ENCODE measurements at places on chromosomes 4 and X.

- no peak for DNase-seq
Measured at GRCh38 chr4:55808186-55808585, 11.4 kb upstream of the EXOC1L start.

GRCh38 chrX:23732704-23733103 is 10.4 kb downstream of the ACOT9 start:
- DNase-seq, result no peak

DNA sequence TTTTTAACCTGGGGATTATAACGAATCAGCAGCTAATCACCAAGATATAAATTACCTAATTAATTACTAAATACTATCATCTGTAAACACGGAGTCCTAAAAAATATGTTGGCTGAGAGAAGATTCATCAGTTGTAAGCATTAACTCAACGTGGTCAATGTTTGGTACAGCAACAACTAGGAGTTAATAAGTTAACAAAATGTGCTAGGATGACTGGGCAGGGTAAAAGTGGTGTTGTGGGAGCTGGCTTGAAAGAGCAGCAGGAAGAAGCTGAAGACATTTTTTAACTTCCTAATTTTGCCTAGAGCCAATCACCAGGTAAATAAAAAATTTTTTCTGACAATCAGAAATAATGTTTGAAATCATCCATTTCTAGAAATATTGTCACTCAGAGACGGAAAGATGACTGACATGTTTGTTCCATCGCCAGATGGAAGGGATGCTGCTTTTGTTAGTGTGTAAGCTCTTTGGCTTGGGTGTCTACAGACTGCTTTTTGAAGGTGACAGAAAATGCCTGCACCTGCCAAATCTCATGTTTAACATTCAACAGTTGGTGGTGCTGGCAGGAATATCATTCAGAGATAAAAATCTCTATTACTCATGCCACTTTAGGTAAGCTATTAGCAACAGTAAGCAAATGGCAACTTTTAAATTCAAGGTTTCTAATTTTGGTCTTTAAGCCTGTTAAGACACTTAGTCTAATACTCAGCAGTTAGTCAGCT is 1126.9 kb downstream of the STPG2 start:
- DNase-seq, result no peak

- peak; percentile 65 for DNase-seq
Measured at GRCh38 chrX:135345107-135345589, 35.9 kb downstream of the ETDC start.

- no peak for DNase-seq
Measured at GRCh38 chr4:48420144-48420543, 63.0 kb upstream of the SLC10A4 start.

DNA sequence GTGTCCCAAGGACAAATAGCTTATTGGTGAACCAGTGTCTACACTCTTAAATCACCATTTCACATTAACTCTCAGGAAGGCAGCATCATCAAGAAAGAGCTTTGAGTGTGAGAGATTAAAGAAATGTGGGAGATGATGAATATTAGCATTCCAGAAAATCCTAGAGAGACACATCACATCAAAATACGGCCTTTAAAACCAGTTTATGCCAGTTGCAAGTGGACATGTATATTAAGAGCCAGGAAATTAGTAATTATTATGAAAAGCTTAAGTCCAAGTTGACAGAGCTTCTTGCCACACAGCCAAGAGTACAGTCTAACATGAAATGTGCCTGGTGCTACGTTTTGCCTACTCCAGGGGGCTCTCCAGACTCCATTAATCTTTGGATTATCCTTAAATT is 503.0 kb upstream of the BOD1L1 start:
- DNase-seq, result peak; percentile 12

- DNase-seq, result no peak
Measured at GRCh38 chr4:78627046-78627965, 75.7 kb downstream of the ANXA3 start.

DNA sequence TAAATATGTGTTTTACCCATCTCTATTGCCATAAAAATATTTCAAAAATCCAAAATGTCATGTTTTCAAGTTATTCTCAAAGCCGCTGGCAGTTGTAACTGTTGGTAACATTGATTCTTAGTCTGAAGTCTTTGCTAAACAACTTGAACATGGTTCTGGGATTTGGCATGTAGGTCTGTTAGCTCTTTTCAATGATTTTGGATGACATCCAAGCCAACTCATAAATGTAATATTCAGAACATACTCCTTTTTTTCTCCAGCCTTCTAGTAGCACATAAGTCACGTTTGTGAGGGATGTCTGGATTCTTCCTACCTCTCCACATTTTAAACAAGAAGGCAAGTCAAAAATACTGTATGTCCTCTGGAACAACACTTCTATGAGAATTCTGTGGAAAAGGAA is 305.3 kb downstream of the PRR32 start:
- no peak for DNase-seq

GRCh38 chr4:171849686-171850222 is 36.5 kb downstream of the GALNTL6 start:
- DNase-seq, result no peak

DNA sequence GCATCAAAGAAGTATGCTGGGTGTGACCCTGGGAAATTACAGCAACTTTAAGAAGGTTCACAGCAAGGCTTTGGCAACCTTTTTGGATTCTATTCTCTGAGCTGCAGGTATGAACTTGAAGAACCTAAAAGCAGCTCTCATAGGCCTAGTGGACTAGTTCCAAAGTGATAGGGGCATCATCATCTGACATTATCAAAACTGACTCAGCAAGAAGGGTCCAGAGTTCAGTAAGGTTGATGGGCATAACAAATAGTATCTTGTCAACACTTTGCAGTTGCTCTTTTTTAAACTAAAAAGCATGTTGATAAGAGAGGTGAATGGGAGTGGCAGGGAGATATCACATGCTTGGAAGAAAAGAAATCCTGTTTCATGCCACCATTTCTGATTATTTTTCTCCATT is 249.3 kb downstream of the ZNF674 start:
- DNase-seq, result no peak

GRCh38 chrX:12956704-12957534 is 18.0 kb upstream of the TMSB4X start:
- peak; percentile 64 for DNase-seq
